ENCODE measurements at places on chromosomes 1 and 21.
A peak's percentile ranks its signal among the peaks of the same experiment; 100 is the strongest.

- peak; percentile 32 for DNase-seq
Measured at GRCh38 chr21:14382486-14382834, 486 bp downstream of the HSPA13 start.

DNA sequence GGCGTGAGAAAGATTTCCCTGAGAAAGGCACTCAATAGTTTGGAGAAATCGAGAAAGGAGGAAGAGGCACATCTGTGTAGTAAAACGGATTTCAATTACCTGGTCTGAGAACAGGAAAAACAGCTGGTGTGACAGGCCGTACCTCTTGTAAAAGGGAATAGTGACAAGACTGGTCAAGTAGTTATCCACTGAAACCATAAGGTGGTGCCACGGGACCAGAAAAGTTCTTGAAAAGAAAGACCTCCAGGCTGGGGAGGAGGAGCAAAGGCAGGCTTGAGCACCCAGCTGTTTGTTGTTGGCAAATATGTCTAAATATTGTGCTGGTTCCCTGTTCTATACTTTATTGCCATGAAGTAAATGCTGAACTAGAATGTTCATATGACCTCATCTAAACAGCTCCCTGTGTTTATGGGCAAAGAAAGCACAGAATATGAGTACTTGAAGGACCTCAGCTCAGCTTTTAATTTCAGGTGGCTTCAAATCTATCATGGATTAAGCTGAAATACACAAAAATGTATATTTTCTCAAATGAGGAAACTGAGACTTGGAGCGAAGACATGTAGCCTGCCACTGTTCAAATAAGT lies 4.0 kb downstream of the HAO2 start:
- no peak for DNase-seq

DNA sequence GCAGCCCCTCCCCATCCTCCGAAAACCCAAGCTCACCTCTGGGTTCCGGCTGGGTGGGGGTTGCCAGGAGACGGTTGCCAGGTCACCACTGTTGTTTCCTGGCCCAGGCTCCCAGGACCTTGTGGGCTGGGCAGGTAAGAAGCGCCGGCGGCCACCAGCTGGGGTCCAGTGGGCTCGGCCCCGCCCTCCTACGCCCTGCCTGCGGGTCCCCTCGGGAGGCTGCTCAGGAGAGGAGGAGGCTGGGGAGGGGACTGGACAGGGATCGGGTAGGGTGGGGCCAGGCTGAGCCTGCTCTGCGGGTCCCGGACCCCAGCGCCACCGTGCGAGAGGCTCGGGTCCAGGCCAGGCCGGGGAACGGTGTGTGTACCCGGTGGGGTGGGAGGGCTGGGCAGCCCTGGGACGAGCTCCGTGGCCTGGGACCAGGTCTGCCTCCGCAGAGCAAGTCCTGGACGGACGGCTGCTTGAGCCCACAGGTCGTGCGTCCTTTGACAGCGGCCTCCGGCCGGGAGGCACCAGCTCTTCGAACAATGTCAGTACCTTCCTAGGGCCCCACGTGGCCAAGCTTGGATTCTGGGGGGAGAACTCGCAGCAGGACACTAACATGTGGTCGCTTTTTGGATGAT lies at the start of gene TTLL10:
TTLL10 (plus strand) TSS at position 88 of the 623 bp plus-strand sequence. CDS start 5,336 bp downstream, outside the sequence.
- DNase-seq, result peak; percentile 54

- no peak for DNase-seq
Measured at GRCh38 chr1:29344336-29344735, 108.0 kb downstream of the PTPRU start.

- no peak for DNase-seq
Measured at GRCh38 chr1:238099871-238100270, 209.1 kb upstream of the ZP4 start.
